ENCODE measurements at places on chromosomes 4 and X. TPM values are rescaled to one million over a fixed set of nuclear protein-coding genes. Genes with fewer than 3 reads are reported as not detected.

The CTAG1B gene
- not detected for total RNA-seq

The RLIM gene
- 69.1 TPM for total RNA-seq

DNA sequence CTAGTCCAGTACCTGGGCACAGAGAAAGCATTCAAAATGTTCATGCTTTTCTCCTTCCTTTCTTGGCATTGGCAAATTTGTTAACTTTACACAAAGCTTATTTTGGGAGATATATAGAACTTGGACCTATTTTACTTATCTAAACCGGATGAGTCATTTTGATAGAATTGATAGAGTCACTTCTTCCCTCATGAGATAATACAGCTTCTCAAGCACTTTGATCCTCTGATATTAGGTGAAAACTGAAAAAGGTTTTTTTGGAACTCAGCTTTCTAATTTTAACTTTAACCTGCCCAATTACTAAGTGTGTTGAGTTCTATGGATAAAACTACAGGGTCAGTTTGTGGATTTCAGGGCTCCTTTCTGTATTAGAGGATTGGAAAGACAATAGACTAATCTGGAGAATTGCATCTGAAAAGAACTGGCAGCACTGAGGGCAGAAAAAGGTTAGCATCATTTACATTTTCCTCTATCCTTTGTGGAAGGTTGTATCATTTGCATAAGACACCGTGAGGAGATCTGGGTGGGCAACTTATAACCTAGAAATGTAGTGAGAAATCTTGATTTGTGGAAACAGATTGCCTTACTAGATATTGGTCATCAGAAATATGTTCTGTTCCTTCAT lies 2.4 kb downstream of the WDR44 start:
- DNase-seq = no peak

GRCh38 chr4:1834047-1834775 lies 21.7 kb downstream of the LETM1 start:
- DNase-seq = no peak

GRCh38 chr4:2583517-2583916 lies 47.1 kb downstream of the FAM193A start:
- DNase-seq = peak; percentile 20

- DNase-seq = peak; percentile 94
These were observed at the start of gene ASB9 for GRCh38 chrX:15269618-15270521. ASB9 (minus strand) TSS chrX:15270083; CDS start chrX:15269874, 209 bp downstream.

DNA sequence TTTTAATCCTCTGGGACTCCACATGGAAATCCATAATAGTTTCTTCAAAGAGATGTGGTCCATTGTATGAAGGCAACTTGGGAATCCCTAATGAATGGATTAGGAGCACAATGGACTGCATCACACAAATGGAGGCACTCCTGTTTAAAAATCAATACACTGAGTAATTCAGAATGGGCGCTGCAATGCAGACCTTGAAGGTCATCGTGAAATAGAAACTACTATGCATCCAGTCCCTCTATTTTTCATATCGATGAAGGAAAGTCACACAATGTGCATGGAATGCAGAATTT lies 98.8 kb upstream of the EGFL6 start:
- no peak for DNase-seq

- DNase-seq = peak; percentile 64
These were observed 384.4 kb downstream of the RAPGEF2 start for GRCh38 chr4:159487284-159487747.

DNA sequence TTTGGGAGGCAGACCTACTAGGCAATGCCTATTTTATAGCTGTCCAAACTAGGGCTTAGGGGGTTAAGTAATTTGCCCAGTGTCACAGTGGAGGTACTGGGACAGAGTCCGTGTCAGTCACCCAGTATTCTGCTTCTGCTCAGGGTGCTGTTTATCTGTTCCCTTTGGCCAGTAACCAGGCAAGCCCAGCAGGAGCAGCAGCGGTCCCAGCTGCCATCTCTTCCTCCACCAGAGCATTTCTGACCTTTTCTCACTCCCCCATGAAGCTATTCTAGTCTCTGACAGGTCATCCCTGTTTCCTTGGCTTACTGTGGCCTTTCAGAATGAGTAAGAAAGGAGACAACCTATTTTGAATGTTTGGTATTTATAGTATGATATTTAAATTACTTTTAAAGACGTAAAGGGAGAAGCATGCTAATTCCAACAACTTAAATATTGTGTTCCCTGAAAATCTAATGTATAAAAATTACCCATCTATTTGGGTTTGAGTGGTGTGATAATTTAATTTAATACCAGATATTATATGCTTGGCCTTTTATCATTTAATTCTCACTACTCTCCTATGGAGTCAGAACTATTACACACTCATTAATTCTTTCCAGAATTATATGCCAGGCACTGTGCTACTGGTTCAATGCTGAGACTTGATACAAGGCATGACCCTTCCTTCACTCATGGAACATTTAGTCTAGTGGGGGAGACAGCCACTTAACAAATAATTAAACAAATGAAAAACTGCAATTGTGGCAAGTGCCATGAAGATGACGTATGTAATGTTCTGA lies 60.6 kb downstream of the RPS6KA3 start:
- DNase-seq = no peak

DNA sequence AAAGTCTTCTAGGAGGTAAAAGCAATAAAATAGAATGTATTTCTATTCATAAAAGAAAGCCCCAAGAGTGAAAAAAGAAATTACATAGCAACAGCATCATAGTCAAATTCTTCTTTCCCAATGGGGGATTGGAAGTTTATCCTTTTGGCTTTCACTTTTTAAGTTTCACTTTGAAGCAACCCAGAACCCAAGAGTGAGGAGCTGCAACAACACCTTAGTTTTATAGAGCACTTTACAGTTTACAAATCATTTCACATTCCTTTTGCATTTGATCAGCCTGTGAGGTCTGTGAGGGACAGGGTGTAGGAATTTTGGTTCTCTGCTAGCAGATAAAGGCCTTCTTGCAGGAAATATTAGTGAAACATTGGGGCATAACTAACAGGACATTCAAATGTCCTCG lies 112.0 kb upstream of the NDP start:
- DNase-seq = peak; percentile 71

- peak; percentile 28 for DNase-seq
These were observed 44.8 kb downstream of the PDS5A start for GRCh38 chr4:39932776-39933402.

GRCh38 chr4:39243462-39243861 lies 61.1 kb downstream of the WDR19 start:
- no peak for DNase-seq

All from M059J (cell line).